ENCODE measurements at places on chromosomes 11 and 22.
A peak's percentile ranks its signal among the peaks of the same experiment; 100 is the strongest.

DNA sequence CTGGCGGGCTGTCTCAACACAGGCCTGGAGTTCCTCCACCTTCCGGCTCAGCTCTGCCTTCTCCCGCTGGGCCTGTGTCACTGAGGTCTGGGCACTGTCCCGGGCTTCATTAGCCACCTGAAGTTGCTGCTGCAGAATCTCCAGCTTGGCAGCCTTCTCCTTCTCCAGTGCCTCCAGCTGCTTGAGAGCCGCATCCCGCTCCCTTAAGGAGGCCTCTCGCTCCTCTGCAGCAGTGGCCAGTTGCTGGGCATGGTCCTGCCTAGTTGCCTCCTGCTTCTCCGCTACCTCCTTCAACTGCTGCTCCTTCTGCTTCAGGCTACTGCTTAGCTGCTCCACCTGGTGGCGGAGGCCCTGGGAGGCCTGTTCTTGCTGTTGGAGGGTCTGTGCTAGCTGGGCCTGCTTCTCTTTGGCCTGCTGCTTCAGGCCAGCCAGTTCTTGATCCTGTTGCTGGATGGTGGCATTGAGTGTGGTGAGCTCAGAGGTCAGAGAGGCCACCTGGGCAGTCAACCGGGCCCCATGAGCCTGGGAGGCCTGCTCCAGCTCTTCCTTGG is 16.9 kb downstream of the IL18BP start:
- peak; percentile 27 for DNase-seq

- DNase-seq, result peak; percentile 90
Observed at GRCh38 chr22:46934746-46935491, 172.5 kb downstream of the TBC1D22A start.

GRCh38 chr22:44689173-44689572 is 12.8 kb upstream of the PRR5 start:
- no peak for DNase-seq

GRCh38 chr22:45510376-45511232 is 7.9 kb downstream of the FBLN1 start:
- no peak for DNase-seq

- DNase-seq, result no peak
Observed at GRCh38 chr22:44878483-44879300, 126.3 kb downstream of the ARHGAP8 start.

DNA sequence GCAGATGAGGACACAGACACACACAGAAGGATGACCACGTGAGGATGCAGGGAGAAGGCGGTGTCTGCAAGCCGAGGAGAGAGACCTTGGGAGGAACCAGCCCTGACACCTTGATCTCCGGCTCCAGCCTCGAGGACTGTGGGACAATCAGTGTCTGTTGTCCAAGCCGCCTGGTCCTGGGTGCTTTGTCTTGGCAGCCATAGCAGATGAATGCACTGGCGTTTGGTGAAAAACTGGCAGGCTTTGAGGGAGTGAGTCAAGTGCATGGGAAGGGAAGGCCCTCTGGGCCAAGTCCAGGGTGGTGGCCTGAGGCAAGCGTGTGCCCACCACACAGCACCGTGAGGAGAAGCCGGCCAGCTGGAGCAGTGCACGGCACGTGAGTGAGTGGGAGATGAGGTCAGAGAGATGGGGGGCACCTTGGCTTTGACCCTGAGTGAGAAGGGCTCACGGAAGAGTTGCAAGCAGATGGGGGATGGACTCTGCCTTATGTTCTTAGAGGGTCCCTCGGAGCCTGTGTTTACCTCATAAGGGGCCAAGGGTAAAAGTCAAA is 12.4 kb upstream of the BRSK2 start:
- no peak for DNase-seq

GRCh38 chr11:33303541-33303940 is 46.4 kb downstream of the HIPK3 start:
- no peak for DNase-seq

- DNase-seq, result no peak
Observed at GRCh38 chr11:19868281-19868821, 155.7 kb downstream of the NAV2 start.

DNA sequence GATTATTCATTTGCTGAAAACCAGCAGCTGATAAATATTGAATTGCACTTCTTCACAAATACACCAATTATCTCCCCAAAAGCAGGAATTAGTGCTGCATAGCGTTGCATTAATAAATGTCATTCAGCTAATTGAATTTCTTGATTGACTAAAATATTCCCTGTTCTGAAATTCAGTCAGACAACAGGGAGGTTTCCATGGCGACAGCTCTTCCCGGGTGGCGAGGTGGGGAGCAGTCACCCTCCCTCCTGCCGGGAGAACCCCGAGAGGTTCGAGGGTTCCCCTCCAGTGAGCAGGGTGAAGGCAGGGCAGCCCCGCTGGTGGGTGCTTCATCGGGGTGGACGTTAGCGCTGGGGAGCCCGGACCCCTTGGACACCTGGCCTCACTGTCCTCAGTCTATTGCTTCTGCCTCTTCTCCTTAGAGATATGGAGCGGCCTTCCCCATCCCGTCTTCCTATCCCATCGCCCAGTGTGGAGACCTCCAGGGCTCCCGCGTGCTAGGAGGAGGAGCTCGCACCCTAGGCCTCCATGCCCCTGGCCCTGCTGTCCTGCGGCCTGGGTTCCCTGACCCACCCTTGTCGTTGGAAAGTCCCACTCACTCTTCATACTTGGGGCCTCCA is 983.5 kb downstream of the BRD1 start:
- no peak for DNase-seq

DNA sequence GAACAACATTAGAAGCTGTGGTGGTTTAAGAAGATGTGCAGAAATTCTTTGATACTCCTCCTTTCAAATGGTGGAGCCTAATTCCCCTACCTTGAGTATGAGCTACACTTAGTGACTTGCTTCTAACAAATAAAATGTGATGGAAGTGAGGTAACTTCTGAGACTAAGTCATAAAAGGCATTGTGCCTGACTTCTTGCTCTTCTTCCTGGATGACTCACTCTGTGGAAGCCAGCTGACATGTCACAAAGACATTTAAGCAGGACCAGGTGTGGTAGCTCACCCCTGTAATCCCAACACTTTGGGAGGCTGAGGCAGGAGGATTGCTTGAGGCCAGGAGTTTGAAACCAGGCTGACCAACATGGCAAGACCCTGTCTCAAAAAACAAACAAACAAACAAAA is 3.9 kb upstream of the PLA2G3 start:
- no peak for DNase-seq

DNA sequence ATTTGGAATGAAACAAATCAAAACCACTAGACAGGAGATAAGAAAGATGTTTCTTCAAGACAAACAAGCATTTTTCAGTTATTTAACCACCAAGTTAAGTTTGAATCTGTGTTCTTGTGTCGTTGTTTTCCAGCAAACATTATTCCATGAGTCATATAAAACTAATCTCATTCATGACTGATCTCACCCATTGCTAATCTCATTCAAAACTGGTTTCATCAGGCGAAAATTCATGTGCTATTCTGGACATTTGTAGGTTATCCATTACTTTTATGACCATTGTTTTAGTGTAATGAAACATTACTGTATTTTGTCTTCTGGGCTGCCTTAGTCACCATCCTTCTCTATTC is 221.8 kb downstream of the DDX10 start:
- peak; percentile 12 for DNase-seq

DNA sequence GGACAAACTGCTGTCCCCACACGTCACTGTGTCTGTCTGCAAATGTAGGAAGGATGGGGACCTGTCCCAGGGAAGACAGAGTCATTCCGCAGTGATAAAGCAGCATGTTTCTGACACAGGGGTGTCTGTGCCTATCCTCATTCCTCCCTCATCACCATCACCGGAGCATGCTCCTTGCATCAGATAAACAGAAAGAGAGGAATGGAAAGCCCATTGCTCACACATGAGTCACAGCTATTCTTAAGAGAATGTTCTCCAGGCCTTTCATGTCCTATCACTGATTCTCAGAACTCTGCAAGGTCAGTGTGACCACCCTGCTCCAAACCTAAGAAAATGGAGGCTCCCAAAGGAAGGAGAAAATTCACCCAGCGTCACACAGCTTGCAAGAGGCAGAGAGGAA is 38.9 kb downstream of the ZNF195 start:
- peak; percentile 20 for DNase-seq

DNA sequence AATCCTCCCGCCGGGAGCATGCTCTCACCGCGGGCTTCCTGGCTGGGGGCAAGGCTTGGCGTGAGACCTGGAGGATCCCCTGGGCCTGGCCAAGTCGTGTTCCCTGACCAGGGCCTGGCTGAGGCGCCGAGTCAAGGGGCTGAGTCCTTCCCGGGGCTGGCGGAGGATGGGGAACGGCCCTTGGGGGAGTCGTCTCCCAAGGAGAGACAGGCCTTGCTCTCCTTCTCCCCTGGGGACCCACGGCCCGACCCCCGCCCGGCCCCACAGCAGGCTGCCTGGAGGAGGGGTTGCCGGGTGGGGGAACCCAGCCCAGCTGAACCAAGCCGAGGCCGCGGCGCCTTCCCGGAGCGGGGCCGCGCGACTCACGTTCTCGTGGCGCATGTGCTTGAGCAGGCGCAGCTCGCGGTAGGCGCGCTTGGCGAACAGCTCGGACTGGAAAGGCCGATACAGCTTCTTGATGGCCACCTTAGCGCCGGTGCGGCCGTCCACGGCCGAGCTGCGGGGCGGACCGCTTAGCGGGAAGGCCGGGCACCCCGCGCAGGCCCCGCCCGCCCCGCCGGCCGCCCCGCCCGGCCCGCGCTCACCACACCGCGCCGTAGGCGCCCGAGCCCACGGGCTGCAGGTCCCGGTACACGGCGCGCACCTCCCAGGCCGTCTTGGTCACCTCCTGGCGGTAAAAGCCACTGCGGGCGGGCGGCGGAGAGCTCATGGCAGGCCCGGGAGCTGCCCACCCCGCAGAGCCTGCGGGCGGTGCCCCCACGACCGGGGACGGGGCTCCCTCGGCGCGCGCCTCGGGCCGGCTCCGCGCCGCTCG is 475 bp downstream of the MAPK12 start:
- DNase-seq, result peak; percentile 59

DNA sequence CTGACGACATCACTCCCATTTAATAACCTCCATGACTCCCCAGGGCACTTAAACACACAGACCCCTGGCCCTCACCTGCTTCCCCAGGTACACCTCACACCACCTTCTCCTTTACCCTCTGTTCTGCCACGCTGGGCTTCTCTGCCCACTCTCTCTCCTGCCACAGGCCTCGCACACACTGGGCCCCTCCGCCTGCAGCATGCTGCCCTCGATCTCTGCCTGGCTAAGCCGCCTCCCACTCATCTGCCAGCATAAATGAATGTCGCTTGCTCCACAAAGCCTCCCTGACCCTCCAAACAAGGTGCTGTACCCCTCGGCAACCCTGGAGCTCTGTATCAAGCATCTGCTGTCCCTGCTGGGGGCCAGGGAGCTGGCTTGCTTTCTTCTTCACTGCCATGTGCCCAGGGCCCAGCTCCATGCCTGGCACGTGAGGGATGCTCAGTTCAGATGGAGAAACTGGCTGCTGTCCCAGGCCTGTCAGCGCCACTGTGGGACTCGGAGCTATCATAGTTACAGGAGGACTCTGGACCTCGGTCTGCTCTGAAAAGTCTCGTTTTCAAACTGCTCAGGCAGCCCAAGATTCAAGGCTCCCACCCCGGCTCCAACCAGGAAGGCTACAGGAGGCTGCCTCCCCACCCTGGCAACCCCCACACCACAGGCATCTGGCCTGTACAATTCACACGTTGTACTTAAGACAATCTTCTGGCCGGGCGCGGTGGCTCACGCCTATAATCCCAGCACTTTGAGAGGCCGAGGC is 11.9 kb downstream of the TTLL1 start:
- DNase-seq, result no peak

- no peak for DNase-seq
Observed at GRCh38 chr22:31935961-31936635, 8.2 kb upstream of the YWHAH start.

DNA sequence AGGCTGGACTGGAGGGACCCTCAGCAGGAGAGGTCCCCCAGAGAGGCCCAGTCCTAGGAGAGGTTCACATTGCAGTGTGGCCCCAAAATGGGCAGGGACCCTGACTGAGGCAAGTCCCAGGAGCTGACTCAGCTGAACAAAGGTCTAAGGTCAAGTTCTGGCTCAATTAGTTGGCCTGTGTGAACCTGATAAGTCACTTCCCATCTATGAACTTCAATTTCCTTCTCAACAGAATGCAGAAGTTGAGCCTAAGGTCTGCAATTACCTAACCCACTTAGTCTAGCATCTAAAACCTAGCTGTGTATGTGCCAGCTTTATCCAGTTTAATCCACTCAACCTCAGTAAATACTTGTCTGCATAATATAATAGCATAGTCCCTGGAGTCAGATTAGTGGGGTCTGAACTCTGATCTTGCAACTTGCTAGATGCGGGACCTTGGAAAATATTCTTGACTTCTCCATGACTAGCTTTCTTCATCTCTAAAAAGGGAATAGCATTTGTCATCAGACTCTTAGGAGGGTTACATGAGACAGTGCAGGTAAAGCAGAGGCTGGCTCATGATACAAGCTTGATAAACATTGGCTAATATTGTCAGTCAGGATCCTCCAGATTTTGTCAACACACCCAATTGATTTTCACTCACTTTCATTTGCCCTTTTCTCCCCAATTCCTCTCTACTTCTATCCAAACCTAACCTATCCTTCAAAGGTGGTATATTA is 465.5 kb downstream of the INSC start:
- no peak for DNase-seq

GRCh38 chr11:134086376-134086775 is 17.5 kb downstream of the JAM3 start:
- no peak for DNase-seq

DNA sequence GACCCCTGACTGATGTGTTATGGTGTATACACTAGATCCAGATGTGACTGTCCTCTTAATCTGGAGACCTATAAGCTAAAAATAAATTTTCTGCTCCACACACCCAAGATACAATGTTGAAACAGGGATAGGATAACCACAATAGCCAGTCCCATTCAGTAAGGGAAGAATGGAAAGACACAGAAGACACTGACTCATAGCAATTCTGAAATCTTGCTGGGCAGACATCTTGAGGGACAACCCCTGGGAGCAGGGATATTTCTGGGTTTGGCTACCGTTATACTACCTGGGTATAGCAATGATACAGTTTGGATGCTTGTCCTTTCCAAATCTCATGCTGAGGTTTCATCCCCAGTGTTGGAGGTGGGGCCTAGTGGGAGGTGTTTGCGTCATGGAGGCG is 93.9 kb downstream of the BUD13 start:
- no peak for DNase-seq

DNA sequence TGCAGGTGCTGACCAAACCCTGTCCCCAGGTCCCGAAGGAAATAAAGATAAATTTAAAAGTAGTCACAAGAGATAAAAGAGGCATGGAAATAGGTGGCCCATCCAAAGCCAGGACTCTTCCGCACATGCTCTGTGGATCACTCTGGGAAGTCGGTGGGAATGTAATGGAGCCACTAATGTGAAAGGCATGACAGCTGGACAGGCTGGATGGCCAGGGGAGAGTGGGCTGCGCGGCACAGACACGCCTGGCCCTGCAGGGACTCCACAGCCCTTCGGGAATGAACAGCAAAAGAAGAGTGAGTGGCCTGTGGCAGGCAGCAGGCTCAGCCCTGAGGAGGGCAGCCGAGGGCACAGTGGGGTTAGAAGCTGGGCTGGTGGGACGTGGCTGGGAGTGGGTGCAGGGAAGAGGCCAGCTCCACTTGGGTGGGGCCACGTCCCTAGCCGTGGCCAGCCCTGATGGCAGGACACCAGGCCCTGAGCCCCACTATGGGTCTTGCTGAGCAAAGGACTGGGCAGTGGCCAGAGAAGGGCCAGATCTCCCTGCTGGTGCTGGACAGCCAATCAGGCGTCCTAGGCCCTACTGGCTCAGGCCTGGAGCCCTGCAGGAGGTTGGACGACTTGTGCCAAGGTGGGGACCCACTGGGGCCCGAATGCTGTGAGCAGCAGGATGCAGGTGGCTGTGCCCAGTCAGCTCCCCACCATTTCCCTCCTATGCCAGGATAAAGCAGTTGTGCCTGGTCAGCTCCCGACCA is 31.3 kb upstream of the GNB1L start:
- DNase-seq, result no peak
